ENCODE measurements at places on chromosomes 3 and 15. TPM values are rescaled to one million over a fixed set of nuclear protein-coding genes. Genes with fewer than 3 reads are reported as not detected.

- DNase-seq = peak; percentile 49
- H3K4me3 ChIP-seq = no peak overlapping the region
- H3K36me3 ChIP-seq = no peaks in the 10 kb centered on the region
- no peaks in the 10 kb centered on the region for H3K27me3 ChIP-seq
These were observed 33.9 kb upstream of the PLXNA1 start for GRCh38 chr3:126948980-126949535.

GRCh38 chr3:8341821-8342247 is 159.8 kb upstream of the LMCD1 start:
- H3K27ac ChIP-seq = no peak overlapping the region
- no peaks in the 10 kb centered on the region for H3K36me3 ChIP-seq
- H3K27me3 ChIP-seq = no peaks in the 10 kb centered on the region
- H3K4me3 ChIP-seq = no peak overlapping the region
- no peaks in the 10 kb centered on the region for H3K4me1 ChIP-seq
- DNase-seq = no peak

DNA sequence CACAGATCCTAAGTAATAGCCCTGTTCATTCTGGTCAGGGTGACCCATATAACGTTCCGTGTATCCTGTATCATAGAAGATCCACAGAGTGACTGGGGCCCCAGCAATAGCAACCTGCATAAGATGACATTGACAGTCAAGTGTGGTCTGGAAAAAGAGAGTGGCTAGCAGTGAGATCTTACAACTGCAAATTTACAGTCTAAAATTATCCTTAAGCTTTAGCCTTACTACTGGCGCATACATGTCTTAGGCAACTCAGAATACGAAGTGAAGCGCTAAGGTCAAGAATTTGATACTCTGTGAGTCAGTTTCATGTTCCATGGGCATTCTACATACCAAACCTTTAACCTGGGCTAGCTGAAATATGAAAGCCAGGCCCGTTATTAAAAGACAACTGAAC is 29.2 kb upstream of the IGDCC4 start:
- no peak overlapping the region for H3K4me3 ChIP-seq
- no peak overlapping the region for H3K27ac ChIP-seq
- no peaks in the 10 kb centered on the region for H3K36me3 ChIP-seq
- H3K27me3 ChIP-seq = no peaks in the 10 kb centered on the region

DNA sequence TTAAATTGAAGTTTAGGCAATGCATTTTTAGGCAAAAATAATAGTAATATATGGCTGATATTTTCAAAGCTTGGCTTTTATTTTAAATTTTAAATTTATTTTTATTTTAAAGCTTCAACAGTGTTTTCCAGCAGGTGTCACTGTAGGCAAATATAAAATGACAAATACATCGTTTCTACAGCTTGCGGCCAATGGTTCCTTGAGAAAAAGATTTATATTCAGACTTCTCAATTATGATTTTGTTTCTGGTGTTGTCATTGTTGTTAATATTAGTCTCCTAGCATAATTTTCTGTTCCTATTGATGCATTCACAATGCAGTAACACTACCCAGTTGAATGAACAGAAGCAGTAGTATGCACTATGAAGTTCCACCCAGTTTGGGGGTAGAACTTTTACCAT is 220.7 kb upstream of the DNAJC19 start:
- H3K27me3 ChIP-seq = peaks cover 18% of the 10 kb centered on the region
- no peaks in the 10 kb centered on the region for H3K36me3 ChIP-seq
- no peak overlapping the region for H3K27ac ChIP-seq
- no peak overlapping the region for H3K4me3 ChIP-seq
- DNase-seq = no peak

DNA sequence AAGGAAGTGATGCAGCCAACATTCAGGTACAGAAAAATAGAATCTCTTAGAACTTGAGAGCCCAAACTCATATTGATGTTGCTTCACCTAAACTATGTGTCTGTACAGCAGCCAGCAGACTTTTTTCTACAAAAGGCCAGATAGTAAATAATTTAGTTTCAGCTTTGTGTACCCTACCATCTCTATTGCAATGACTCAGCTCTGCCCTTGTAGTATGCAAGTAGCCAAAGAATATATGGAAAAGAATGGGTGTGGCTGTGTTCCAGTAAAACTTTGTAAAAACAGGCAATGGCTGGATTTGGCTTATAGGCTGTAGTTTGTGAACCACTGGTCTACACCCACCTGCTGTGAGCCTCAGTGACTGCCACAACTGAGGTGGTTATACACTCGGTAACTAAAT is 392.5 kb upstream of the RARB start:
- H3K36me3 ChIP-seq = no peaks in the 10 kb centered on the region
- no peak overlapping the region for H3K4me3 ChIP-seq
- H3K27ac ChIP-seq = no peak overlapping the region
- no peak for DNase-seq
- no peaks in the 10 kb centered on the region for H3K27me3 ChIP-seq

DNA sequence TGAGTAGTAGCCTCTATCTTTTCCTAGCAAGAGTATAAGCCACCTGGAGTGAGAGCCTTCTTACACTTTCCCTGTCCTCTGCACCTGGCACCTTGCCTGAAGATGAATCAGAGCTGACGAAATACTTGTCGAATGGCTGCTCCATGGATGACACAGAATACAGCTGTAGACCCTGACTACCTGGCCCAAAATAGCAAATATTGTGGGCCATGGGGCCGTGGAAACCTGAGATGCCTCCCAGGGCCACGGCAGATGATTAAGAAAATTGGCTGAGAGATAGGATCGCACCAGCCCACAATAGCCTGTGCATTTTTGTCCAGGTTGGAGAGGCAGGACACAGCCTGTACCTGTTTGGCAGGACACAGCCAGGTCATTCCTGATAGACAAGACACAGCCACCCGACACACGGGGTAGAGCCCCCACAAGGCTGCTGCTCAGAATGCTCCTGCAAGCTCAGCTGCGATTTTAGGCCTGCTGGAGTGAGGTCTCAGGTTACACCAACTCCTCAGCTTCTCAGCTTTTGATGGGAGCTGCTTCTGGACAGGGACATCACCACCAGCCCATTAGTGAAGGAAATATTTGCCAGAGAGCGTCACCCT is 22.9 kb upstream of the TPM1 start:
- peaks cover 11% of the 10 kb centered on the region for H3K4me1 ChIP-seq
- no peak for DNase-seq
- no peak overlapping the region for H3K27ac ChIP-seq
- no peaks in the 10 kb centered on the region for H3K27me3 ChIP-seq
- no peaks in the 10 kb centered on the region for H3K36me3 ChIP-seq
- H3K4me3 ChIP-seq = no peak overlapping the region

GRCh38 chr3:190886945-190887344 is 24.5 kb upstream of the GMNC start:
- H3K4me1 ChIP-seq = no peaks in the 10 kb centered on the region
- no peak overlapping the region for H3K4me3 ChIP-seq
- no peak overlapping the region for H3K27ac ChIP-seq
- H3K27me3 ChIP-seq = no peaks in the 10 kb centered on the region
- no peaks in the 10 kb centered on the region for H3K36me3 ChIP-seq

- H3K4me1 ChIP-seq = peaks cover 69% of the 10 kb centered on the region
- no peaks in the 10 kb centered on the region for H3K36me3 ChIP-seq
- no peak for DNase-seq
- peak overlapping the region; percentile 74 for H3K4me3 ChIP-seq
- H3K27ac ChIP-seq = peak overlapping the region; percentile 100
These were observed 1.4 kb downstream of the MBNL1 start for GRCh38 chr3:152269831-152270734.

- peak; percentile 4 for DNase-seq
- H3K4me1 ChIP-seq = peaks cover 37% of the 10 kb centered on the region
- no peaks in the 10 kb centered on the region for H3K36me3 ChIP-seq
- no peaks in the 10 kb centered on the region for H3K27me3 ChIP-seq
- no peak overlapping the region for H3K27ac ChIP-seq
These were observed 29.7 kb upstream of the KLF13 start for GRCh38 chr15:31296646-31297574.

DNA sequence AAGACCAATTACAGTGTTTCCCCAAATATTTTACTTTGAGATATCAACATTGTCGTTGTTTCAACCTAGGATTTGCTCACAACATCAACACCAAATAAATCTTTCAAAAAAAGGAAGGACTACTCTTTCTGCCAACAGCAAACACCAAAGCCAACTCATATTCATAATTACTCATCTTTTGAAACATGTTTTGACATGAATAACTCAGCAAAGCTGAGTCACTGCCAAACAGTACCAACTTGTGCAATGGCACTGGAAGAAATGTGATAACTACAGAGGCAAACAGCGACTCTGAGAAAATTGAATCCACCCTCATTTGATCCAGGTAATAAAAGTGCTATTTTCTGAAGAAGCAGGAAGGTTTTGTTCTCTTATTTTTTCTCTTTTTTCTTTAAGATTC is 67.2 kb downstream of the PEX5L start:
- no peak for DNase-seq
- no peaks in the 10 kb centered on the region for H3K36me3 ChIP-seq
- no peak overlapping the region for H3K4me3 ChIP-seq
- H3K27ac ChIP-seq = no peak overlapping the region

DNA sequence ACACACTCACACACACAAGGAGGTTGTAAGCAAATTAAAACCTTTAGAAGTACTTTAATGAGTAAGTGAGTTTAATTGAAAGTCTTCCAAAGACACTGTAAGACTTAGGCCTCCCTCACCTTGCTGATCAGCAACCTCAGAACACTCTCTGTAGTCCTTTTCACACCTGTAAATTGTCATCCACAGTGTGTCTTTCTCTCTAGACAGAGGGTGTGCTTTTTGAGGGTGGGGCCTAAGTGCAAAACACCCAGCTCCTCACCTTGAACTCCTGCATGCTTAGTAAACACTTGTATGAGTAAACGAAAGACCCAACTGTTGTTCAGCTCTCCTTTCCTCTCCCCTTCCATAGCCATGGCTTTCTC is 183.2 kb upstream of the IL12A start:
- no peak for DNase-seq
- H3K4me1 ChIP-seq = peaks cover 58% of the 10 kb centered on the region
- no peaks in the 10 kb centered on the region for H3K36me3 ChIP-seq
- H3K27ac ChIP-seq = peak overlapping the region; percentile 53
- no peaks in the 10 kb centered on the region for H3K27me3 ChIP-seq
- no peak overlapping the region for H3K4me3 ChIP-seq

- H3K27ac ChIP-seq = no peak overlapping the region
- H3K27me3 ChIP-seq = no peaks in the 10 kb centered on the region
- H3K4me3 ChIP-seq = no peak overlapping the region
- DNase-seq = no peak
These were observed 15.5 kb downstream of the TOP2B start for GRCh38 chr3:25648925-25649830.

DNA sequence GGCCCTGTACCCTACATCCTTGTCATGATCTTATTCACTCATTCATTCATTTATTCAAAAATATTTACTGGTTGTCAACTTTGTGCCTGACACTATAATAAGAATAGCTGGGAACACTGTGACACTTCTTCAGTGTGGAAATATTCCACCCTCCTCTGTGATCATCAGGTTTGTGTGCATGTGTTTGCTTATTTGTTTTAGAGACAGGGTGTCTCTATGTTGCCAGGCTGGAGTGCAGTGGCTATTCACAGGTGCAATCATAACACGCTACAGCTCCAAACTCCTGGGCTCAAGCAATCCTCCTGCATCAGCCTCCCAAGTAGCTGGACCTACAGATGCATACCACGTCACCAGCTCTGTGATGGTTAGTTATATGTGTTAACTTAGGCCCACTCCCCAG is 50.0 kb upstream of the PLCL2 start:
- H3K27ac ChIP-seq = no peak overlapping the region
- no peak for DNase-seq
- H3K27me3 ChIP-seq = no peaks in the 10 kb centered on the region
- H3K36me3 ChIP-seq = no peaks in the 10 kb centered on the region
- peaks cover 15% of the 10 kb centered on the region for H3K4me1 ChIP-seq

GRCh38 chr3:120855665-120856437 is 52.2 kb upstream of the STXBP5L start:
- peak; percentile 9 for DNase-seq
- H3K4me1 ChIP-seq = no peaks in the 10 kb centered on the region
- H3K4me3 ChIP-seq = no peak overlapping the region
- H3K27me3 ChIP-seq = no peaks in the 10 kb centered on the region
- no peaks in the 10 kb centered on the region for H3K36me3 ChIP-seq

DNA sequence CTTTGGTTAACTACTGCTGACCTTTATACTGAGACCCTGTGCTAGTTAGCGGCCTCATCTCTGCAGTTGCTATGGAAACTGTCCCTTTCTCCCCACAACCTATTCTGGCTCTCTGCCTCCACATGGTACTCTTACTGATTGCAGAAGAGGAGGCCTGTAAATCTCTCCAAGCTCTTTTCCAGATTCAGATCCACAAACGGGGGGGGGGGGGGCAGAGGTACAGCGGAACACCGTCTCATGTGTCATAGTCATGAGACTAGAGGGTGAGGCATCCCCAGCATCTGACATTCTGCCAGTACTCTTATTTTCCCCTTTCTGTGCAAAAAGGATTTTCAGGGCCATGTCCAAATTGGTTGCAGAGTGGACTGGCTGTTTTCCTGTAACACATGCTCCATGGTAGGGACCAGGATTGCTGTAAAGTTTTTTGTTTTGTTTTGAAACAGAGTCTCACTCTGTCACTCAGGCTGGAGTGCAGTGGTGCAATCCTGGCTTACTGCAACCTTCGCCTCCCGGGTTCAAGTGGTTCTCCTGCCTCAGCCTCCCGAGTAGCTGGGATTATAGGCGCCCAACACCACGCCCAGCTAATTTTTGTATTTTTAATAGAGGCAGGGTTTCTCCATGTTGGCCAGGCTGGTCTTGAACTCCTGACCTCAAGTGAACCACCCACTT is 8.3 kb upstream of the MAP1A start:
- peaks cover 29% of the 10 kb centered on the region for H3K4me1 ChIP-seq
- H3K27me3 ChIP-seq = no peaks in the 10 kb centered on the region
- no peaks in the 10 kb centered on the region for H3K36me3 ChIP-seq
- peak overlapping the region; percentile 95 for H3K27ac ChIP-seq

GRCh38 chr3:155519078-155519477 is 225.6 kb upstream of the STRIT1 start:
- H3K27ac ChIP-seq = no peak overlapping the region
- no peaks in the 10 kb centered on the region for H3K36me3 ChIP-seq
- H3K4me3 ChIP-seq = no peak overlapping the region
- H3K27me3 ChIP-seq = no peaks in the 10 kb centered on the region
- DNase-seq = no peak

GRCh38 chr15:77440378-77440999 is 19.8 kb downstream of the HMG20A start:
- peaks cover 1% of the 10 kb centered on the region for H3K4me1 ChIP-seq
- no peak for DNase-seq
- no peaks in the 10 kb centered on the region for H3K36me3 ChIP-seq
- no peaks in the 10 kb centered on the region for H3K27me3 ChIP-seq
- H3K4me3 ChIP-seq = no peak overlapping the region

- peaks cover 17% of the 10 kb centered on the region for H3K4me1 ChIP-seq
- H3K27ac ChIP-seq = no peak overlapping the region
- no peak overlapping the region for H3K4me3 ChIP-seq
- DNase-seq = no peak
- no peaks in the 10 kb centered on the region for H3K27me3 ChIP-seq
These were observed 174.4 kb upstream of the THBS1 start for GRCh38 chr15:39406485-39406884.

- no peaks in the 10 kb centered on the region for H3K36me3 ChIP-seq
- H3K4me3 ChIP-seq = peak overlapping the region; percentile 91
- no peaks in the 10 kb centered on the region for H3K27me3 ChIP-seq
- DNase-seq = peak; percentile 62
- peaks cover 39% of the 10 kb centered on the region for H3K4me1 ChIP-seq
- peak overlapping the region; percentile 80 for H3K27ac ChIP-seq
These were observed 916 bp downstream of the IL17RD start for GRCh38 chr3:57164217-57164656.

IL17RB gene
- 4.5 TPM for total RNA-seq

ZPLD1 gene
- not detected for total RNA-seq

ACP3 gene
- not detected for total RNA-seq

CLN6 gene
- 6.7 TPM for total RNA-seq

SLC24A1 gene
- 1.9 TPM for total RNA-seq

CLEC3B gene
- total RNA-seq = 40.7 TPM

CD200R1 gene
- 0.45 TPM for total RNA-seq
